Activated naive CD4-positive, alpha-beta T cell treated with anti-CD3 and anti-CD28 coated beads, Interleukin-2, amount 50 U/mL, for 72 hours (primary cell): ENCODE measurements at places on chromosomes 4 and X. TPM values are rescaled to one million over a fixed set of nuclear protein-coding genes. Genes with fewer than 3 reads are reported as not detected.

ETDB gene
- not detected for total RNA-seq

STIM2 gene
- 43.0 TPM for total RNA-seq

SUV39H1 gene
- 36.4 TPM for total RNA-seq

SPATA4 gene
- not detected for total RNA-seq

TRIM2 gene
- total RNA-seq, result 0.32 TPM

STAG2 gene
- 95.2 TPM for total RNA-seq

CWH43 gene
- not detected for total RNA-seq

UGT2B17 gene
- total RNA-seq, result not detected

PRDM8 gene
- total RNA-seq, result 0.56 TPM

PSAPL1 gene
- not detected for total RNA-seq

PAGE2B gene
- total RNA-seq, result 1.3 TPM

FAM156B gene
- 19.2 TPM for total RNA-seq

PCDH7 gene
- not detected for total RNA-seq

DNA sequence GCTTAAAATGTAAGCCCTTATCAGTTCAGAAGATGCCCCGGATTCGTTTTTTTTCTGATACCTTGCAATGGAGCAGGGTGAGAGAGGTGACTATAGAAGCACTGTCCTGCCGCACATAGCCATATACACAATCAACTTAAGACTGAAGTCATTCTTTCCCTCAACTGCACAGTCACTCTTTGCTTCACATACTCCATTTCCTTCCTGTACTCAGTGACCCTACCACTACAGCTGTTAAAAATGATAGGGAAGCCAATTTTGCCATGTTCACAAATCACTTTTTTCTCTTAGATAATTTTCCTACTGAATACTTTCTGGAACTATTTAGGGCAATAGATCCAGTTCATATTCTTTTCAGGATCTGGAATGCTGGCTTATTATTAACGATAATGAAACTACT, 300.0 kb downstream of the ANK2 start:
- no peak for DNase-seq

DNA sequence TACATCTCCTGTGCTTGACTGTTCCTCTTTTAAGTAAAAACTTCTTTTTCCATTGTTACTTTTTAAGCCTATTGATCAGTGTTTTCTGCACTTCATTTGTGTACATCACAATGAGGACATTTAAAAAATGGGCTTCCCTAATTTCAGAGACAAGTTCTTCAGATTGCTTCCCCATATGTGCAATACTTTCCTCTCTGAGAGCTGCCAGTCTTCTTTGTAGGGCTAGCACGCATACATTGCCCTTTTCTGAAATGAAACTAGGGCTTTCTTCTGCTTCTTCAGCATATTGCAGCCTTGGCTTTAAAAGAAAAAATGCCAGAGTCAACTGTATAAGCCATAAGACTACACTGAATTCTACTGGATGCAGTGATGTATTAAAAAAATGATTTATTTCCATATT, 37.8 kb downstream of the FAT4 start:
- DNase-seq, result no peak

DNA sequence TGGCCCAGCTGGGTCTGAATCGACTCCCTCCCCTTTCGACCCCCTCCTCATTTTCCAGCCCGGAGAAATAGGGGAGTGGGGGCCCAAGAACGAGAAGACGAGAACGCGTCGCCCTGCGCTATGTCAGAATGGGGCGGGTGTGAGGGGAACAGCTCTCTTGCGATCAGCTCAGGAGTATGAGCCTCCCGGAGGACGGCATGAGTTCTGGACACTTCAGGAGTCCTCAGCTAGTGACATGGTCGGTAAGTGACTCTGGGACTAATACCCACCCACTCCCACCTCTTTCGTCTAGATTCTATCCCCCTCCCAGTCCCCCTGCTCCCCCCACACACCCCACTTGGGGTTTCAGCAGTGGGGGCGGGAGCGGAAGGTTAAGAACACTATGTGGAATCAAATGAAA, 944 bp downstream of the KLF8 start:
- no peak for DNase-seq

GRCh38 chrX:27491397-27491796, 28.3 kb upstream of the PPP4R3C start:
- no peak for DNase-seq

- no peak for DNase-seq
Observed at GRCh38 chr4:8664976-8665375, 72.4 kb downstream of the CPZ start.

DNA sequence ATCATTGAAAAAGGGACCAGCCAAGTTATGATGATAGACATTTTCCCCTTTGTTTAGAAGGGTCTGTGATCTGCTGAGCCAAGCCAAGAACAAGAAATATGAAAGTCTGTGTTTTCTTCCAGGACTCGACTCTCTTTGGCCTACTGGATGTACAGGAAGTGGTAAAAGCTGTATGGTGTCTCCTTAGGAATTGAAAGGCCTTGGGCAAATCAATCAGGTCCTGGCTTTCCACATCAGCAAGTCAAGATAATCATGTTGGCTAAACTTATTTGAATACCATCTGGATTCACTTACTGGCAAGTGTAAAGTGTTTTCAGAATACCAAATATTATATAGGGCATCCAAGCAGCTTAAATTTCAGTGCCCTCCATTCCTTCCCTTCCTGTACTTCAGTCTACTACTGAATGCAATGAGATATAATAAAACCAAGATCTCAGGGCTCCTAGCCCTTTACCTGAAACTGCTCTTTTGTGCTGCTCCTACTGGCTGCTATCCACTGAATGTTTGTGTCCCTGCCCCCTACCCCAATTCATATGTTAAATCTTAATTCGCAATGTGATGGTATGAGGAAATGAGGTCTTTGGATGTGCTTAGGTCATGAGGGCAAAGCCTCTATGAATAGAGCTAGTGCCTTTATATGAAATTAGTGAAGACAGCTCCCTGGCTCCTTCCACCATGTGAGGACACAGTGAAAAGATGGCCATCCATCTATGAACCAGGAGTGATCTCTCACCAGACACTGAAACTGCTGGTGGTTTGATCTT, 578.0 kb downstream of the SPRY1 start:
- no peak for DNase-seq

- DNase-seq, result peak; percentile 72
Observed at GRCh38 chr4:153114771-153115321, 89.4 kb upstream of the TRIM2 start.

GRCh38 chr4:103372002-103372558, 173.9 kb upstream of the CENPE start:
- DNase-seq, result no peak

GRCh38 chr4:16916719-16917337, 18.4 kb upstream of the LDB2 start:
- DNase-seq, result peak; percentile 82

DNA sequence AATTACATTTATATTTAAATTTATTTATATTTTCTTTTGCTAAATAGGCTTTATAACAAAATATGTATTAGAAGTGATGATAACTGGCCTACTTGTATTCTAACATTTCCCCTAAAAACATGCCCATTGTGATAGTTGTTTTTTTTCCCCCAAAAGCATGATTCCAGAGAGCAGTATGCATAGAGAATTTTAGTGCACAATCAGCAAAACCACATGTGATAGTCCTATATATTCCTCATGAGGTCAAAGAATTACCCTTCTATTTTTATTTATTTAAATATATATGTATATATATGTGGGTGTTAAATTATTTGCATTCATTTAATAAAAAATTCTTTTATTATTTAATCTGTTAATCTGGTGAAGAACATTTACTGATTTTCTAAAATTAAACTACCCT, 78.2 kb upstream of the TLL1 start:
- DNase-seq, result no peak

GRCh38 chr4:26034849-26035248, 120.8 kb downstream of the SMIM20 start:
- no peak for DNase-seq

DNA sequence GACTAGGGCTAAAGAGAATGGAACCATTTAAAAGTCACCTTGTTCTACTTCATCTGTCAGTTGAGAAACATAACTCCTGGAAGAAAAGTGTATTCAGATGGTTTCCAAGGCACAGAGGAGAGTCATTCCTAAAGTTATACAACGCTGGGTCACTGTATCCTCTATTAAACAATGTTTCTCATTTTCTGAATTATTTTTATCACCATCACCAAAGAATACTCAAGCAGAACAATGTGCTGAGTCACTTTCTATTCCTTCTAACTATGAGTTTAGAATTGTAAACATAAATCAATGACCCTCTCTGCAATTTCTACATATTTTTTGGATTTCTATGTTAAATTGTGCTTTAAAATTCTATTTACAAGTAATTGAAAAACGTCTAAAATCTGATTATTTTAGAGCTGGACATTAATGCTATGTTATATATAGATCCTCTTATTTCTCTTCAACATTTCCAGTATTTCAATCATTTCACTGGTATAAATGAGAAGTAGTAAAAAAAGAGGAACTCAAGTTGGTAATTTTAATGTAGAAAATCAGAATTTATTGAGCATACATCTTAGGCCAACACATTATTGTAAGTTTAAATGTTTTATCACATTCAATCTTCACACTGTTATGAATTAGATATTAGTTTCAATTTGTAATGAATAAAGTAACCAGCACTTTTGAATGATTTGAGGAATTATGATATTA, 7.5 kb downstream of the DTHD1 start:
- DNase-seq, result no peak

- no peak for DNase-seq
Observed at GRCh38 chr4:110955748-110956147, 332.9 kb upstream of the PITX2 start.

GRCh38 chrX:68754406-68754805, 74.4 kb upstream of the EFNB1 start:
- no peak for DNase-seq

- DNase-seq, result no peak
Observed at GRCh38 chr4:53943345-53944085, 120.9 kb downstream of the CHIC2 start.

- DNase-seq, result no peak
Observed at GRCh38 chr4:101914761-101915160, 124.2 kb downstream of the BANK1 start.

DNA sequence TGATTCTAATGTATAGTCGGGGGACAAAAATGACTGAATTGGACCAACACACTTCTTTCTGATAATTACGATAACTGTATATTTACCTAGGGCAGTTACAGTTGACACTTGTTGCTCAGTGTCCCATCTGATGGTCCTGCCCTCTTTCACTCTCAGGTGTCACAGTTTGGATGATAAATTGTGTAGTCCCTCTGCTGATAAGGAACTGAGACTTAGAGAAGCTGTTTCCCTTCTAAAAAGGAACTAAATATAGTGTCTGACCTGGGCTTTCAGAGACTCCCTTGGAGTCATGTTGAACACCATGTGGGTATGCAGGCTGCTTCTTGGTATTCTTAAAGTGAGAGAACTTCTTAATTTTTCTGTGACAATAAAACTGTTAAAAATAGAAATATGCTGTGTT, 23.7 kb upstream of the PNPLA4 start:
- DNase-seq, result no peak

GRCh38 chr4:185232370-185232769, 23.0 kb downstream of the SNX25 start:
- no peak for DNase-seq

DNA sequence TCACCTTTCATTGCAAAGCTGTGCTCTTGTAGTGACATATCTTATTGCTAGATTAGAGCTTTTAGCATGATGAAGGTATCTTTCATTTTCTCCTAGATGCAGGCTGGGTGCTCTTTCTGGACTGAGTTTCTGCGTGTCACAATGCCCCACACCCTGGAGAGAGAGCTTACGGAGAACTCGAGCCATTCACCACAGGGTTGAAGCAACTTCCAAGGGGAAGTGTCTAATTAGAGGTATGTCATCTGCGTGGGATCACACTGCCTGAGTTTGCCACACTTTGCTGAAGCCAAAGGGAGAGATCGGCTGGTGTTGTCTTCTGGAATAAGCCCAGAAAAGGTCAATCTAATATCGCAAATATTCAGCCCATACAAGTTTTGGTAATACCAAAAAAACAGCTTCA, 179.3 kb upstream of the MBNL3 start:
- no peak for DNase-seq

- DNase-seq, result no peak
Observed at GRCh38 chrX:44817029-44817428, 26.8 kb upstream of the DUSP21 start.

DNA sequence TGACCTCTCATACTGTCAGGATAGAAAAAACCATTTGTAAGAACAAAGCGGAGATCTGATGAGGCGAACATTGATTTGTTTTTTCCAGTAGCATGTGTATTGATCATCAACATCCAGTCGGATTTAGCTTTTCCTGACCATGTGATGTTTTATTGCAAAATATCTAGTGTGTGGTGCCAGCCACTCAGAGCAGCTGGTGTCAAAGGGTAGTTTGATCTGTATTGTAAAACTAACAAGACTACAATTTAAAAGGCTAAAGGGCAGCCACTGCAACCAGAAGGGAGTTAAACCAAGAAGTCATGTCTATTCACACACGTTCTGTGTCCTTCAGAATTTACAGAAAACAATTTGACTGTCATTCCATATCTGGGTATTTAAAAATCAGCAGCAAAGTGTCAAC, 719.0 kb upstream of the FRG1 start:
- DNase-seq, result no peak

DNA sequence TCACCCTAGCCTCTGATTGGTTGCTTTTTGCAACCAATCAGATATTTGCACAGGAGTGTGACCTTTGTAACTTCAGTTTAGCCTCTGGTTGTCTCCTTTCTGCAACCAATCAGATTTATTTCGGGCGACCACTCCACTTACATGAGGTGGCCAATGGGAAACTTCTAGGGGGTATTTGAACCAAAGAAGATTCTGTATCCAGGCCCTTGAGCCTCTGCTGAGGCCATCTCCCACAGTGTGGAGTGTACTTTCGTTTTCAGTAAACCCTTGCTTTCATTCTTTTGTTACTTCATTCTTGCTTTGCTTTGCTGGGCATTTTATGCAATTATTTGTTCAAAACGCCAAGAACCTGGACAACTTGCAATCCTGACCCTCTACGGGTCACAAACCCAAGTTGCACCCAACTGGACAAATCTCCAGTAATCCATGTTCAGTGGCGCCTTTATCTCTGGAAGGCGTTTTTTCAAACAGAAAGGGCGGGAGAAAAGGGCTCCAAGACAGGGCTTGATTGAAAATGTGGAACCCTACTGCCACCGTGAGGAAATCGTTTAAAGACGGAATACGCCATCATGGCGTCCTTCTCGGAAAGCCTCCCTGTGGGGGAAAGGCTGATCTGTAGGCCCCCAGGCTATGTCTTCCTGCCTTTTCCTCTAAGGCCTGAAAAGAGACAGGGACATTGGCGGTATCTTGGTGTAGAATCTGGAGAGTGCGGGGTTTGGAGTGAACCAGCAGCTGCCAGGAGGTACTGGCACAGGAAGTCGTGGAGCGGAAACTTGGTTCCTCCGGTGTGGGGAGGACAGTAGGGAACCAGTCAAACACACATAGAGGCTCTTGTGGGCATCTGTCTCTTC, 184.6 kb downstream of the OR13H1 start:
- DNase-seq, result no peak

- DNase-seq, result no peak
Observed at GRCh38 chrX:96989830-96990571, 106.3 kb downstream of the RPA4 start.

GRCh38 chrX:47863187-47863586, 26.5 kb downstream of the ZNF81 start:
- DNase-seq, result no peak
